Natural killer cell treated with Interleukin-12 subunit alpha and Interleukin-12 subunit beta and Interleukin-15 and Interleukin-18, amount 100 ng/mL, for 72 hours (primary cell): ENCODE measurements at places on chromosomes 13 and 19. TPM values are rescaled to one million over a fixed set of nuclear protein-coding genes. Genes with fewer than 3 reads are reported as not detected.
A peak's percentile ranks its signal among the peaks of the same experiment; 100 is the strongest.

The ZNF221 gene
- 5.1 TPM for total RNA-seq

- no peaks in the 10 kb centered on the region for H3K36me3 ChIP-seq
- H3K27ac ChIP-seq, result no peak overlapping the region
- H3K4me3 ChIP-seq, result no peak overlapping the region
- DNase-seq, result no peak
- H3K4me1 ChIP-seq, result no peaks in the 10 kb centered on the region
- no peaks in the 10 kb centered on the region for H3K27me3 ChIP-seq
Observed at GRCh38 chr13:31234729-31235128, 35.0 kb downstream of the B3GLCT start.

DNA sequence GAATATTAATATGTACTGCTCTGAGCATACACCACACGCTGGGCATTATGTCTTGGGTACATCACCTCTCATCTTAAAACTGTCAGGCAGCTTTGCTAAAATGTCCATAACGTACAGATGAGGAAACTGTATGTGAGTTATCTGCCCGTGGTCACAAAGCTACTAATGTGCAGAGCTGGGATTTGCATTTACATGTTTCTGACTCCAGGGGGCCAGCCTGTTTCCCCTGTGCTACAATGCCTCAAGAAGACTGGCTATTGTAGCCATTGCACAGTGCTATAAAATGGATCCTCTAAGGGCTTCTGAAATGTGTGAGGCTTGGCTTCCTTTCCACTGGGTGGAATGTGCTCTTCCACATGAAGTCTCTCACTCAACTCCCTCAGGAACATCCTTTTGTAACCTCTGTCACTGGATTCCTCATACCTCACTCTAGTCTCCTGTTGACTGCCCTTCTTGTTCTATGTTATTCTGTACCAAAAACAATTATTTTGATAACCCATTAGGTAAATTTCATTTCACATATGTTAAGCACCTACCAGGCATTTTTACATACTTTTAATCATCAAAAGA is 95.6 kb upstream of the HTR2A start:
- peaks cover 26% of the 10 kb centered on the region for H3K27me3 ChIP-seq
- no peak overlapping the region for H3K27ac ChIP-seq
- DNase-seq, result no peak
- no peaks in the 10 kb centered on the region for H3K36me3 ChIP-seq

GRCh38 chr13:103799028-103799427 is 732.8 kb upstream of the SLC10A2 start:
- H3K4me1 ChIP-seq, result no peaks in the 10 kb centered on the region
- H3K27me3 ChIP-seq, result no peaks in the 10 kb centered on the region
- H3K27ac ChIP-seq, result no peak overlapping the region

- H3K4me3 ChIP-seq, result no peak overlapping the region
- H3K4me1 ChIP-seq, result no peaks in the 10 kb centered on the region
- DNase-seq, result no peak
- no peak overlapping the region for H3K27ac ChIP-seq
Observed at GRCh38 chr13:55394470-55394869, 1746.2 kb upstream of the PRR20A start.

DNA sequence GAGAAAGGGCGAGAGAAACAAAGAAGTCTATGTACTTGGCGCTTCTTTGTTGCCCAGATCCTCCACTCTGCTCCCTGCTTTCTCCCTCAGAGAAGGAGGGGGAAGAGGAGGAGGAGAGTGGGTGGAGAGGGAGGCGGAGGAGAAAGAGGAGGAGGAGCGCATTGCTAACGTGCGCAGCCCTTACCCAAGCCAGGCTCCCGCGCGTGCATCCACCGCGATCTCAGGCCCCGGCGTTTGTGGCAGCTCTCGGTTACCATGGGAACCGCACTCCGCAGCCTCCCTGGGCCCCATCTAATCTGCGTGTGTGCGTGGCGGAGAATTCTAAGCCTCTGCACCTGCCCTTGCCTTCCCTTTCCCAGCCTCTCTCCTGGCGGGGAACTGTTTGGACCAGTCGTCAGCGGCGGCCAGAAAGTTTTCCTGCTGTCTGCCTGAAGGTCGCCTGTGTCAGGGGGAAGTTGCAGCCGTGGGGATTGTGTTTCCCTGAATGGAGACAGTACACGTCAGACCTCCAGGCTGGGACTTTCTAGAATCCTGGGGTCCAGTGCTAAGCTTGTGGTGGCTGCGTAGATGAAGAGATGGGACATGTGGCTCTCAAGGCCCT is at the start of gene ERICH6B:
ERICH6B (minus strand) TSS at position 239 of the 601 bp plus-strand sequence. CDS start 18,734 bp downstream, outside the sequence.
- H3K4me1 ChIP-seq, result no peaks in the 10 kb centered on the region
- no peak for DNase-seq

GRCh38 chr19:48393559-48394330 is at the start of gene GRIN2D:
Gene GRIN2D, plus strand, starts transcription at chr19:48393668. Its CDS starts 4,725 bp downstream, at chr19:48398393.
- H3K4me3 ChIP-seq, result peak within 1 kb of the TSS; percentile 38
- peaks cover 2% of the 10 kb centered on the region for H3K36me3 ChIP-seq
- H3K27ac ChIP-seq, result no peak within 1 kb of the TSS
- peaks cover 30% of the 10 kb centered on the region for H3K4me1 ChIP-seq

- H3K4me1 ChIP-seq, result no peaks in the 10 kb centered on the region
- no peaks in the 10 kb centered on the region for H3K36me3 ChIP-seq
- H3K27ac ChIP-seq, result no peak overlapping the region
- DNase-seq, result no peak
- peaks cover 6% of the 10 kb centered on the region for H3K27me3 ChIP-seq
- H3K4me3 ChIP-seq, result no peak overlapping the region
Observed at GRCh38 chr19:29107831-29108230, 105.1 kb downstream of the UQCRFS1 start.
